ENCODE measurements at places on chromosomes 2 and 18.

DNA sequence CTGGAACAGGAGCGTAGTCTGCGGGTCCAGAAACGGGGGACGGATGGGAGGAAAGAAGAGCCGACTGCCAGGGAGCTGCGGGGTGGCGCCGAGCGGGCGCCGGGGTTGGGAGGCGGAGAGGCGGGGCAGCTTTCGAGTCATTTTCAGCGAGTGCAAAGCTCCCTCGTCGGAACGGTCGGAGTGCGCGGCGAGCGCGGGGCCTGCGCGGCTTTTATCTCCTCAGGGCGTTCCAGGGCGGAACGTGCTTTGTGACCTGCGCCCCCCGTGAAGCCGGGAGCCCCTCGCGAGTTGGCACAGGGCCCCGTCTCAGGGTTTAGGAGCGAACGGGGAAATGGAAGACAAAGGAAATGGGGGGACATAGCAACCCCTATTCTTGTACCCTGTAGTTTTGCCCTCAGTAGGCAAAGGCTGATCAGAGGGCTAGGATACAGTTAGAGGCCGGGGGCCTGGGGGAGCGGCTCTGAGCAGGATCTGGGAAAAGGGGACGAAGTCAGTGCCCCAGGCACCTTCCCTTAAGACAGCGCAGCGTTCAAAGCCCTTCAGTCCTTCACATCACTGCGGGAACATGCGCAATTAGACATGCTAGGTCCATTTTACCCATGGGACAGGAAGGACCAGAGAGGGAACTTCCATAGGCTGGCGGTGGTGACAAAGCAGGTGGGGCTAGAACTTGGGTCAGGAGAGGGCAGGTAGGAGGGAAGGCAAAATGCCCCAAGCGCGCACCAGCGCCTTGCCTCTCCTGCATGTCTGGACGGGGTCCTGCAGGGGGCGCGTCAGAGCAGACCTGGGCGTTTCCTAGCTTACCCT, 60.1 kb upstream of the IL1RL1 start:
- no peak for DNase-seq

GRCh38 chr2:113407446-113408099, 29.9 kb upstream of the ZNG1B start:
- DNase-seq = no peak

GRCh38 chr2:167001165-167001564, 112.9 kb downstream of the XIRP2 start:
- DNase-seq = no peak

- no peak for DNase-seq
Measured at GRCh38 chr2:238561230-238561629, 134.5 kb downstream of the ASB1 start.

DNA sequence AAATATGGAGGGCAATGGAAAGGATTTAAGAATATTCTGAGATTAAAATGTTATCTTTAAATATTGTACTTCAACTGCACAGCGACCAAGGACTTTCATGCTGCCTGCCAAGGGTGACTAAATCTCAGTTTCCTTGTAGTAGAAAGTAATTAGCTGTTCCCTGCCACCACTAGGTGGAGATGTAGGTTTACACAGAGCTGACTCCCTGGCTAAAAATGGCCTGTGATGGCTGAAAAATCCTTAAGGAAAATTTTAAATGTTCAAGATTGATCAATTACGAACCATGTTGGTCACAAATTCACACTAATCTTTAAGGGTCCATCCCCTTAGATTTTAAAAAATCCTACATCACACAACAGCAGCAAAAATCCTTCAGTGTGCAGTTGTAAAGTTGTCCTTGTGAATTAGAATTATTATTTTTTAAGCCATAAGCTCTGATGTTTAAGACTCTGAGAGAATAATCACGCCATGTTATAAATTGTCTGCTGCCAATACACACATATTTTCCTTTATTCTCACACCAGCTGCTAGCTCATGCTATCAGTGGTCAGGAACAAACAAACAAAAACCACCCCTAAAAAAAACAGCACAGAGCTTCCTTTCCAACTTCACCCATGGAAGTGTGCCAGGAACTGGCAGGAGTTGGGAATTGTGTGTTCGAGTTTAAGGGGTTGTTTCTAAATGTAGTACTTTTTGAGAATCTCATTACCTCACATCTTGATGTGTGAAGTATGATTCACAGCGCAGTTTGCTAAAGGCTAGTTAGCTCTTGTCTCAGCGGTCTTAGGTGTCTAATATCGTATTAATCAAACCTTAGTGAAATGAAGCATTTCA, 399.8 kb downstream of the TMEM182 start:
- DNase-seq = no peak

DNA sequence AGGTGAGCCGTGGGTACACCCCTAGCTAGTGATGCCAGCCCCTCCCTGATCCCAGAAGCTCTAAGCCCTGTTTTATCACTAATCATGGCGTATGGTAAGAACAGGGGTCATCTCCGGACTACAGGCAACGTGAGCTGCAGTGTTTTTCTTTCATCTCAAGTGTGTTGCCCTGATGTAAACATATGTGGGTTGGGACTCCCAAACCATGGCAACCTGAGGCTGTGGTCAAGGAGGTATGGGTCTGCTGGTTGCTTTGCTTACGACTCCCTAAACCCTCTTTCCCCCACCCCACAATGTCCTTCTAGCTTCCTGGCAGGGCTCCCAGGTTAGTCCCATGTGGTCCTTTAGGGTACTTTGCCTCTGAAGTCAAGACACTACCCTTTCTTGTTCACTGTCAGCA, 53.6 kb upstream of the AFF3 start:
- DNase-seq = no peak

GRCh38 chr2:101396316-101396717, 9.0 kb upstream of the CREG2 start:
- no peak for DNase-seq

- DNase-seq = no peak
Measured at GRCh38 chr2:157291018-157291417, 33.5 kb downstream of the GALNT5 start.

DNA sequence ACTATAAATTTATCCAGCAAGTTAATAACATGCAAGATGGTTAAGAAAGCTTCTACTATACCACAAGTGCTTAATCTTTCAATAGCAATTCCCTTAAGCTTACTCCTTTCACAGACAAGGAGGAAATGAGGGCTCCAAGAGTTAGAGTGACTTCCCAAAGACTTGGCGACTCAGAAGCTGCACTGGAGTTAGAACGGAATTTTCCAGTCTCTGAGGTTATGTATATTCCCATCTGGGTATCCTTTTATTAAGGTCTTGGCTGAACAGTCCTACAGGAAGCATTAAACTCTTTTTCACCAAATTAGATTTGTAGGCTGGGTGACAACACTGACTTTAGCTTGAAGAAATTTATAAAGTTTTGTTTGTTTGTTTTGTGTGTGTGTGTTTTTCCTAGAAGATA, 256.9 kb upstream of the DPP10 start:
- no peak for DNase-seq

DNA sequence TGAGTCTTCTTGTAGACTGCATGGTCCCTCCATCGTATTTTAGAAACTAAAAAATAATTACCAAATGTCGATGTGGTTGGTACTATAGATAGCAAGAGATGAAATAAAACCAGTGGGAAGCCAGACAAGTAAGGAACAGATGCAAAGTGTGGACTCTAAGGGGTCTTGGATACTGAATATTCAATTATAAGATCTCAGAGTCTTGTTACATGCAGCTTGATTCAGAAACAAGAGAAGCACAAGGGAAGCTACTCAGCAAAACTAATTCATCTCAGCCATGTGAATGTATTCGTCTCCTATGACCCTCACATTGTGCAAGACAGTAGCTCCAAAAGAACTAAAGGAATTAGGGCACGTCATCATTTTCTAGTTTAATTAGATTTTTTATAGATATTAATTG, 80.9 kb downstream of the CDH20 start:
- DNase-seq = no peak

DNA sequence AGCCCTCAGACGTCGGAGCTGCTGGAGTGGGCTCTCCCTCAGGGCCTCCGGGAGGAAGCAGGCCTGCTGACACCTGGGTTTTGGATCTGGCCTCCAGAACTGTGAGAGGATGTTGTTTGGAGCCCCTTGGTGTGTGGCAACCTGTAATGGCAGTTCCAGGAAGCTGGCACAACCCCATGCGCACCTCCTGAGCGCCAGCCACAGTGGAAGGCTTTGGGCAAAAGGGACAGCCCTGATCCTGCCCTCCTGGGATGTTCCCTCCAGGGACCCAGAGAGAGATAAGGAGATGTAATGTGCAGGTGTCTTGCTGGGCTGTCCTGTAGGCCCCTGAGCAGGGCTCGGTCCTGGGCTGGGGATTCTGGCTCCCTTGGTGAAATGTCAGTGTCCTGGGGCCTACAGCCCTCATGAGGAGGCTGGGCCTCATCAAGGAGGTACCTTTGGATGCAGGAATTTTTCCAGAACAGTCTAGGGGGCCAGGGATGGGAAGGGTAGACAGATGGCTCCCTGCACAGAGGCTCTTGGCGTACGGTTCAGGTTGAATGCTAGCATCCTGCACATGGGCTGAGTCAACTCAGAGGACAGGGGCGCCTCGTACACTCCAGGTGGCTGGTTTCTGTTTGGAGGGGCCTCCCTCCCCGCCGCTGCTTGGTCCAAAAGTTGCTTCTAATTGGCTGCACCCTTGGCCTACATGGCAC, 61.1 kb downstream of the ASB1 start:
- no peak for DNase-seq

DNA sequence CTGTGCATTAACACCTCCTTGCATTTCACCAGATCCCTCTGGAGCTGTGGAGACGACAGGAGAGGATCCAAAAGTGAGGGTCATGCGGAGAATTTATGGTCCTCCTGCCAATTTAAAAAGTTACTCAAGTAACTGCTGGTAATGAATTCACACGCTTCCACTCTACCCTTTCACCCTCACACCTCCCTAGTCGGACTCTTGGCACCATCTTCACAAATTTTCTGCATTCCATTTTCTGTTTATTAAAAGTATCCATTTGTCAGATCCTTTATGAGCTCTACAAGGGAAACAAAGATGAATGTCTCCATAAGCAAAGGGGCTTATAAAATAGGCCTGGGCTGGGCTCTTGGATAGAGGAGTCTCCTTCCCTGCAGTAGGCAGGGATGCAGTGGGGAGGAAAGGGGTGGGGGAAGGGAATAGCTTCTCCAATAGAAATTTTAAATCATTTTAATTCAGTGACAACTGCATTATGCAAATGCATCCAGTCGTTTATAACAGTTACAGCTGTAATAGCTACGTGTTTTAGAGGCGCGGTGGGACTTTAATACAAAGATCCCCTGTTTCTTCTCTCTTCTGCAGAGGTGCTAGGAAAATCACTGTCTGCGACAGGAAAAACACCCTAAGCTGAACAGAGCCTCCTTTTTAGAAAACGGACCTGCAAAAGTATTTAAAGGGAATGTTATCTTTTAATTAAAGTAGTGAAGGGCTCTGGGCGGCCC, 132.2 kb downstream of the EPHA4 start:
- no peak for DNase-seq

- no peak for DNase-seq
Measured at GRCh38 chr18:52435301-52435700, 95.3 kb downstream of the DCC start.

- no peak for DNase-seq
Measured at GRCh38 chr2:100109986-100110613, 32.3 kb downstream of the AFF3 start.

GRCh38 chr18:22546905-22547570, 129.3 kb upstream of the CTAGE1 start:
- no peak for DNase-seq

GRCh38 chr2:138391946-138392345, 109.6 kb upstream of the SPOPL start:
- no peak for DNase-seq

GRCh38 chr2:200403814-200404213, 97.3 kb downstream of the SPATS2L start:
- no peak for DNase-seq

- no peak for DNase-seq
Measured at GRCh38 chr2:71798266-71799012, 345.1 kb downstream of the DYSF start.

DNA sequence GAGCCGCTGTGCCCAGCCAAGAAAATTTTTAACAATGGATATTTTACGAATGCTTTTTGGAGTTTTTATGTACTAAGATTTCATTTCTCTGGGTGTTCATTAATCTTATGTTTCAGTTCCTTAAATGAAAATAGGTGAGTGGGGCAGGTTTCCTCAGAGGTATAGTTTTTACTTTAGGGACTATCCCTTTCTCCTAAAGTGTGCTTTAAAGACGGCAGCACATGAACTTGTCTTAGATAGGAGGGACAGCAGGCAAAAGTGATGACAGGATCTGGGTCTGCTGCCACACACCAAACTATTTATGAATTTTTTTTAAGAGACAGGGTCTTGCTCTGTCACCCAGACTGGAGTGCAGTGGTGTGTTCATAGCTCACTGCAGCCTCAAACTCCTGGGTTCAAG, 8.0 kb upstream of the REL start:
- DNase-seq = no peak

DNA sequence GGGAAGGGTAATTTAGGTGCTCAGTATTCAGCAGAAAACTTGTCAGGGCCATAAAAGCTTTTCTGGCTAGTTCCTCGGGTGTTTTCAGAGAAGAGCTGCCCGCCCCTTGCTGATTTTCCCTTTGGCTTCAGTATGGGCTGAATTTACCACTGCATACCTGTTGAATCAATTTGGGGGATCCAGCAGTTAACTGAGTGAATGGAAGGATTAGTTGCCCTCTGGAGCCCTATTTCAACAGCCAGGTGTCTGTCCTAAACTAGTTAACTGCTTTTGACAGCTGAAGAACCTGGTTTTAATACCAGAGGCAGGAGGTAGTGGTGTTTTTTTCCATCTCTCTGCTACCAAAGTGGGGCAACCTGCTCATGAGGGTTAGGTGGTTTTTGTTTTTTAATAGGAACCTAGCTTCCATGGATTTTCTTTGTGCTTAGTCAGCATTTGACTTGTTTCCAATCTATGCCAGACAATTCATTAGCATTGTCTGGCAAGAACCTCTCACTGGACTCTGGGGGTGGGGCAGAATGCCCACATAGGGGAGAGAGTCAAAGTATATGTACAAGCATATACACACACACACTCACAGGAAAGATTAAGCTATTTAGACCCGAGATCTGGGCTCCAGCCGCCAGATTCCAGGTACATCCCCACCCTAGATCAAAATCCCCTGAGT, 166.5 kb upstream of the SIX3 start:
- DNase-seq = no peak

- no peak for DNase-seq
Measured at GRCh38 chr18:25896178-25896780, 194.1 kb downstream of the SS18 start.

- no peak for DNase-seq
Measured at GRCh38 chr2:1231466-1232063, 181.7 kb upstream of the TPO start.

DNA sequence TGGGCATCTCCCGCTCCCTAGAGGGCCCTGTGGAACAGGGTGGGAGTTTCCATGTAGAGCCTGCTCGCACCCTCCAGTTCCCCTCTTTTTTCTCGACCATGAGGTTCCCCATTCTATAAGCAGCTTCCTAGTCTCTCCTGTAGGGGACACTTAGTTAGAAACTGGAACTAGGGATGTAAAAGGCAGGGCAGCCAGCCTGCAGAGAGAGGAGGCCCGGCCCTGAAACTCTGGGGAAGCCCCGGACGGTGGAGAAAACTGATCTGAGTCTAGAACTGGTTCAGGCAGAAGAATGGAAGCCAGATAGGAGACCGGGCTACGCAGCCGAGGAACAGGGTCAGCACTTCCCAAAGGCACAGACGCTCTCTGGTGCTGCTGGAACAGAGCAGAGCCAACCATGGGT, 51.6 kb upstream of the ATG16L1 start:
- DNase-seq = no peak

Data from stimulated activated CD8-positive, alpha-beta memory T cell treated with anti-CD3 and anti-CD28 coated beads, Interleukin-4, amount 100 ng/mL, for 1 hour (primary cell).